ENCODE measurements at places on chromosomes 11 and 22.

GRCh38 chr11:2685566-2686359 is 14.0 kb downstream of the KCNQ1OT1 start:
- DNase-seq: no peak

- peak; percentile 69 for DNase-seq
These were observed at the start of gene TPST2 for GRCh38 chr22:26589845-26590736. Gene TPST2, minus strand, starts transcription at chr22:26590132. Its CDS starts 48,502 bp downstream, at chr22:26541630.

DNA sequence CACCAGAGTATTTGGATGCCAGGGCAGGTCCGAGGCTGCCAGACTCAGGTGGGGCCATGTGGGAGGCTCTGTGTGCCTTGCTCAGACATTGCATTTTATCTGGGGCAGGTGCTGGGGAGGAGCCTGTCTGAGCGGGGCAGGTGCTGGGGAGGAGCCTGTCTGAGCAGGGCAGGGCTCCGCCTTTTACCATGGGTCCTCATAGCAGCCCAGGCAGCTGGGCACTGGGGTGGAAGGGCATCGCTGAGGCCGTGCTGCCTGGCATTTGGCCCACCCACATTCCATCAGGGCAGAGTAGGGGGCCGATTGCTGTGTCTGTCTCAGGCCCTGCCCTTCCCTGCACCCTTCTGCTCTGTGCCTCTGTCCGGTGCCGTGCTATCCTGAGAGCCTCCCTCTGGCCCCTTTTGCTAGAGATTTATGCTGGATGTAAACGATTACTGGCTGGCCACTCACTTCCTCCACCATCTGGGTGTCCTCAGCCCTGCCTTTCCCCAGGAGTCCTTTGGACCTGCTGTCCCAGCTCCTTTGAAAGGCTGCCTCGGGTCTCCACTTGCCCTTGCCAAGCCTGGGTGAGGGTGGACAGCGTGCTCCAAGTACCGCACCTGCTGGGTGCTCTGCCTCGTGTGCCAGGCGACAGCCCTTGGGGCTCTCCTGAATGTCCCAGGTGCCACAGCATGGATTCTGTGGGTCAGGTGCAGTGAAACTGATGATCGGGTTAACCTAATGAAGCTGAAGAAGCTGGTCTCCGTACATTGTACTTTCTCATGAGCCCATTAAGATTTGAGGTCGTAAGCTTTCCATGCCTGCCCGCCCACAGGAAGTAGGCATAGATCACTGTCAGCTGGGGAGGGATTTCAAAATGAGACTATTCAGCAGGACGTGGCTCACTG is 281.6 kb downstream of the TBC1D22A start:
- peak; percentile 39 for DNase-seq

GRCh38 chr11:77647654-77648305 is 10.2 kb upstream of the CLNS1A start:
- no peak for DNase-seq

- DNase-seq: no peak
These were observed 40.8 kb downstream of the GRAMD1B start for GRCh38 chr11:123470842-123471241.

GRCh38 chr11:36016263-36016662 is 72.4 kb downstream of the LDLRAD3 start:
- peak; percentile 43 for DNase-seq

DNA sequence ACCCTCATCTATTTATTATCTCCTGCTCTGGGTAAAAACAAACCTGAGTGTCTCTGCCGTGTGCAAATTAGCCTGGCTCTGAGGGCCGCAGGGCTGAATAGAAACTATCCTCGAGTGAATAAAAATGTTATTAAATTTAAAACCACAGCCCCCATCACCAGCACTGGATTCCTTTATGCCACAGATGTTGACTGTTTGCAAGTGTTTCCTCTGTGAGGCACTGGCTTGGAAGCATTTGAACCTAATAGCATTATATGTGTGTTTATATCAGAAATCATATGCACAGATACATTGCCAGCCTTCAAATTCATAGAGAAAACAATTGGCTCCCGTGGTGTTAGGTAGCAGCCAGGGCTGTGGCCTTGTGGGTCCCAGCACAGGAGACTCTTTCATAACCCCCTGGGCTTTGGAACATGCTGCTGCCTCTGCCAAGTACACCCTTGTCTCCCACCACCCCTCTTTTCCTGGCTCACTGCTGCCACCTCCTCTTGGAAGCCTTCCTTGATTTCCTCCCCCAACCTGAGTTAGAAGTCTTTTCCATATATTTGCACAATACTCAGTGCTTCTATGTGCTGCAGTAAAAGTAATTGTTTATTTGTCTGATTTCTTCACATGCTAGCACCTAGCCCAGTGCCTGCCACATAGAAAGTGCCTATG is 294.4 kb downstream of the DDX10 start:
- DNase-seq: no peak

- DNase-seq: no peak
These were observed 76.5 kb downstream of the RELT start for GRCh38 chr11:73452726-73453125.

DNA sequence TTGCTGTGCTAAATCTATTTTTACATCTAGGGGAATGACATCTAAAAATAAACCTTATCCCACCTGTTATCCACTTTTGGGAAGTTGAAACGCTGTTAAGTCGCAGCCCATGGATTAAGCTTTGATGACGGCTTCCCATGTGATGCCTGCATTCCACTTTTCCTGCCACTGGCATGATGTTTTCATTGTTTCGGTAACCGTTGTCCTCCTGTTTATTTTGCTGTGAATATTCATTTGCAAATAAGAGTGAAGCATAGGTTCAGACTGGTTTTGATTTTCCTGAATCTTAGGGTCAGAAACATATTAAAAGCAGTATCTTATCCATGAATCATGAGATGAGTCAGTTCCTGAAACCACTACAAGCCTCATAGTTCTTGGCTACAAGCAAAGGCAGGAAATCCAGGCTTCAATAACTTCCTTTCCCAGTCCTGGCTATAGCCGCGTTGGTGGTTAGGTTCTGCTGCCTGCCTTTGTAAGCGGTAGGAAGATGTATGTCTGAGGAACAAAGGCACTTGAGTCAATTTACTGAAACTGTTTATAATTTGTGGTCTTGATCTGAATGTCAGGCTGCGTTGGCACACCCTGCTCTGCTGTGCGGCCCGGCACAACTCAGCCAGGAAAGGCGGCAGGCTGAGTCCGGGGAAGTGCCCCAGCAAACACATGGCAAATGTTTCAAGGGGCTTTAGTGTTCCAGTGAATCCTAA is 19.4 kb downstream of the TEAD1 start:
- DNase-seq: peak; percentile 98

GRCh38 chr11:86748296-86748695 is 52.0 kb upstream of the PRSS23 start:
- no peak for DNase-seq

- DNase-seq: peak; percentile 49
These were observed 17.0 kb downstream of the NEAT1 start for GRCh38 chr11:65439331-65440181.

- DNase-seq: no peak
These were observed 74.1 kb upstream of the B3GAT1 start for GRCh38 chr11:134486106-134486505.

GRCh38 chr11:108351468-108351867 is 115.9 kb downstream of the C11orf65 start:
- DNase-seq: no peak

Data from fibroblast of pulmonary artery (primary cell).